ENCODE measurements at places on chromosomes 4 and X. TPM values are rescaled to one million over a fixed set of nuclear protein-coding genes. Genes with fewer than 3 reads are reported as not detected.

ADGRA3 gene
- 13.7 TPM for total RNA-seq

GRCh38 chr4:147828331-147828905, 96.5 kb downstream of the ARHGAP10 start:
- no peak for DNase-seq

EIF4E gene
- 45.0 TPM for total RNA-seq

FRAS1 gene
- total RNA-seq = under 0.01 TPM

- DNase-seq = no peak
These were observed 188.0 kb downstream of the SLC4A4 start for GRCh38 chr4:71526637-71527406.

ZNF182 gene
- total RNA-seq = 2.2 TPM

MID1 gene
- total RNA-seq = 0.54 TPM

DNA sequence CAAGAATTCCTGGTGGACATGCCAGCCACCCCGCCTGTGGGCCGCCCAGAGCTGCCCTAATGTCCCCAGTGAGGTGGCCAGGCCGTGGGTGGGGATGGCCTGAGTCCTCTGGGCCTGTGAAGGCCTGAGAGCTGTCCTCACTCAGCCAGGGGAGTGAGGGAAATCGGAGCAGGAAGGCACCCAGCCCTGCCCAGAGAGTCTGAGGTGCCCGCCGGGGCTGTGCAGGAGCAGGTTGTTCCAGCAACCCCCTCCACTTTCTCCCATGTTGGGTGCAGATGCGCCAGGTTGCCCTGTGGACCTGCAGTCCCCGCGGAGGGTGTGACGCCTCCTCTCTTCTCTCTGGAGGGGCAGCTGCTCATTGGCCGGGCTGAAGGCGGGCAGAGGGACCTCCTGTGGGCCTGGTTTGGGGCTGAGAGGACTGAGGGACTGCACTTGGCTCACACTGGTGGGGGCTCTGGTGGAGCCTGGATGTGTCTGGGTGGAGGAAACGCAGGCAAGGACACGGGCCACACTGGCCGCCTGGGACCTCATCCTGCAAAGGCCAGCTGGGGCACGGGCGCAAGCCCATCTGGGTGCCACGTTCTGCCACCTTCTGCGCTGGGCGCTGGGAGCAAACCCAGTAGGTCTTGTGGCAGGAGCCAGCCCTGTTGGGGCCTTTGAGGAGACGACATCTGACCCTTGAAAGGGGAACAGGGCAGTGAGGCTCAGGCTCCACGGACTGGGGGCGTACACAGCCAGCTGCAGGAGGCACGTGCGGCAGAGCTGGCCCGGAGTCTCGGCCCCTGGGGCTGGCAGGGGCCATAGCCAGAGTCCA, 14.0 kb downstream of the DOK7 start:
- DNase-seq = no peak
